SK-N-SH (cell line): ENCODE measurements at places on chromosomes 2 and 18. TPM values are rescaled to one million over a fixed set of nuclear protein-coding genes. Genes with fewer than 3 reads are reported as not detected.

DNA sequence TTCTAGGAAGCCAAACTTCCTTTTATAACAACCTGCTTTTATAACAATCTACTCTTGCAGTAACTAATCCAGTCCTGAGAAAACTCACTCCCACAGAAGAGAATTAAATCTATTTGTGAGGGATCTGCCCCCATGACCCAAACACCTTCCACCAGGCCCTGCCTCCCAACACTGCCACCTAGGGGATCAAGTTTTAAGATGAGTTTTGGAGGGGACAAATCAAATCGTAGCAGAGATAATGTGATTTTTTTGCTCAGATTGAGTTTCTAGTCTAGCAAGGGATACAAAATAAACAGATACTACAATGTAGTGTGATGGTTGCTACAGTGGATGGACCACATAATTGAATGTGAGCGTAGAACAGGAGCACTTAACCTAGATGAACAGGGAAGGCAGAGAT lies 52.2 kb downstream of the NCOA1 start:
- no peak for DNase-seq

GRCh38 chr18:44696892-44697291 lies 16.2 kb downstream of the SETBP1 start:
- no peak for DNase-seq

DNA sequence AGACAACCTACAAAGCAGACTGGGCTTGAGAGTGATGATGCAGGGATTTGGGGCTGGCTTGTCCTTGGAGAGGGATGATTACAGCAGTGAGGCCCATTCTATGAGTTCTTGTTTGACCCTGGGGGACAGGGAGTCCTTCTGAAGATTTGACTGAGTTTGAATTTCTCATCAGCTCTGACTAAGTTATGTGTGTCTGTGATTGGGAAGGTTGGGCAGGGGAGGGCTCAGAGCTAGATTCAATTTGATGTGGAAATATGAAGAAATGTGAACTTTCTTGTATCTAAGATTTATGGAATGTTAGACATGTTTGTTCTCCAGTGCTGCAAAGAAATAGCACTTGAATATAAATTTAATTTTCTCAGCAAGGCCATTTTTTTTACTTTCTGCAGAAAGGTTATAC lies 19.9 kb upstream of the IL1R2 start:
- no peak for DNase-seq

HS6ST1 gene
- polyA plus RNA-seq: 5.2 and 5.9 TPM in 2 replicates

DNA sequence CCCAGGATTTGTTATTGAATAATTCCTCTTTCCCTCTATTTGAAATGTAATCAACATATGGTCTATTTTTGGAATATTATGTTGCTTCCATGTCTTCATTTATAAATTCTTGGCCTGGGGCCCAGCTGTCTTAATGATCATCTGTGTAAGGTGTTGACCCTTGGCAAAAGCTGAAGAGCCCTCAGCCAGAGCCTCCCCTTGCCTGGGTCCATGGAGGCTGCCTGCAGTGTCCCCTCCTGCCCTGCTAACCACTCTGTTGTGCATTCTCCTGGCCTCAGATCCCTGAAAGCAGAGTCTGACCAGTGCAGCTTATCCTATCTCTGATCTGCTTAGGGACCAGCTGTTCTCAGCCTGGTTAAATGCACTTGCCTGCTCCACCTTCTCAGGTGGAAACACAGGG lies 226.1 kb upstream of the APCDD1 start:
- no peak for DNase-seq

DNA sequence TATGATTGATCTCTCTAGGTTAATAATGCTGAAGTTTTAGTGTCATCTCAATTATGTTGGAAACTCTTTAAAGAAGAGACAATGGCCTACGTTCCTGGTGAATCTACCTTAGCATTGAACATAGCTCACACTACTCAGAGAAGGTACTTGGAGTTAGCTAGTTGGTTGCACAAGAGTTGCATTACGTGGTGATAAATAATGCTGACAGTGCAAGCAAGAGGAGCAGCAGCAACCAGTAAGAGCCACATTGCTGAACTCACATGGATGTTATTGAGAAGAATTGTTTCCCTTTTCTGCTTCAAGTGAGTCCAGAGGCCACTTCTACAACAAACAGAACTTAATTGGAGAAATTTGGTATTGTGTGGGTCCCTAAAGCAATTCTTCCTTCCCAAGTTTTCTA lies 737.1 kb downstream of the TDRD15 start:
- no peak for DNase-seq

DNA sequence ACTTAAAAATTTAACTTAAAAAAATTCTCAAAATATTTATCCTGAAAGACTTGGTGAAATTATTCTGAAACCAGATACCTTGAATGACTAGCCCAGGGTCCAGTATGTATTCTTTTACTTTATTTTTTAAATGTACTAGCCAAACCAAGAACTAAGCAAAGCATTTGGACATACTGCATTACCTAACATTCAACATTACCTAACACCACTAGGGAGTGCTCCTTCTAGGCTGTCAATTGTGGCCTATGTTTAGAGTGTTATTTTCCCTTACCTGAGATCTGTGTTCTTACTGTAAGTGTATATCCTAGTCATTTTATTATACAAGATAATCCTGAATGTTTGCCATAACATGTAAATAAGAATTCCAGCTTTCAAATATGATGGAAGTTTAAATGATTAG lies 496.6 kb downstream of the PTPRM start:
- no peak for DNase-seq

BOK gene
- polyA plus RNA-seq: 1.7 and 1.9 TPM in 2 replicates
